Upper lobe of left lung (tissue), 6 donors: ENCODE measurements at places on chromosomes 12 and 14. TPM values are rescaled to one million over a fixed set of nuclear protein-coding genes. Genes with fewer than 3 reads are reported as not detected.

GRCh38 chr14:45247427-45247826 is 5.6 kb downstream of the MIS18BP1 start:
- H3K27ac ChIP-seq, result no peak overlapping the region
- no peak for DNase-seq
- peaks cover 17% of the 10 kb centered on the region for H3K4me1 ChIP-seq
- H3K36me3 ChIP-seq, result no peaks in the 10 kb centered on the region

DNA sequence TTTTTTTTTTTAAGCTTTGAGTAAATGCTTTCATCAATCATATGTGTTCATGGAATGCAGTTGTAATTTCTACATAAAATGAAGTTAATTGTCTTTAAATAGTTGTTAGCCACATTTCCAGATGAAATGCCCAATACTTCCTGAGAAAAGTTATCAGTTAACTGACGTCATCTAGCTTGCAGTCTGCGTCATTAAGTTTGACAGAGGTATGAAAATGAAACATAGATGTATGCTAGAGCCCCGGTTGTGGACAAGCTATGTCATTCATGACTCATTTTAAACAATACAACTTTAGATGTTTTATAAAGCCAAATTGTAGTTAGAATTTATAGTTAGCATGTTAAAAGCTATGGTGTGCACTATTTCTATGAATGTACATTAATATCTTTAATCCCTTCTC is 90.7 kb downstream of the PLEKHA5 start:
- DNase-seq, result no peak
- H3K27me3 ChIP-seq, result no peaks in the 10 kb centered on the region
- no peaks in the 10 kb centered on the region for H3K4me1 ChIP-seq
- no peaks in the 10 kb centered on the region for H3K36me3 ChIP-seq
- no peak overlapping the region for H3K27ac ChIP-seq
- no peak overlapping the region for H3K4me3 ChIP-seq

POTEM gene
- total RNA-seq, result not detected

DNA sequence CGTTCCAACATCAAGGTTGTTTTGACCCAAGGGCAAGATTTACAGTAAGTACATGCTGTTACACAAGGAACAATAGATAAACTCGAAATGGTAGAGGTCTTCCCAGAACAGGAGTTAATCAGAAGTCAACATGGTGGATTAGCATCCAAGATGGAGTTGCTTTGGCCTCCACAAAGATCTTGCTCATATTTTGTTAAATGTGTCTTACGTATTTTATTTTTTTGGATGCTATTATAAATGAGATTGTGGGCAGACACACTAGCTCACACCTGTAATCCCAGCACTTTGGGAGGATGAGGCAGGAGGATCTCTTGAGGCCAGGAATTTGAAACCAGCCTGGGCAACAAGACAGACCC is 22.3 kb upstream of the RAB21 start:
- H3K4me3 ChIP-seq, result no peak overlapping the region
- no peaks in the 10 kb centered on the region for H3K4me1 ChIP-seq
- no peaks in the 10 kb centered on the region for H3K36me3 ChIP-seq
- no peaks in the 10 kb centered on the region for H3K27me3 ChIP-seq
- H3K27ac ChIP-seq, result no peak overlapping the region

GRCh38 chr12:52278575-52279421 is 4.4 kb downstream of the KRT86 start:
- H3K27me3 ChIP-seq, result no peaks in the 10 kb centered on the region
- H3K4me1 ChIP-seq, result peaks cover 30% of the 10 kb centered on the region
- H3K36me3 ChIP-seq, result no peaks in the 10 kb centered on the region
- H3K4me3 ChIP-seq, result no peak overlapping the region
